ENCODE measurements at places on chromosomes 7 and 10.

GRCh38 chr7:151699928-151700319 lies 177.0 kb downstream of the PRKAG2 start:
- no peak for DNase-seq

DNA sequence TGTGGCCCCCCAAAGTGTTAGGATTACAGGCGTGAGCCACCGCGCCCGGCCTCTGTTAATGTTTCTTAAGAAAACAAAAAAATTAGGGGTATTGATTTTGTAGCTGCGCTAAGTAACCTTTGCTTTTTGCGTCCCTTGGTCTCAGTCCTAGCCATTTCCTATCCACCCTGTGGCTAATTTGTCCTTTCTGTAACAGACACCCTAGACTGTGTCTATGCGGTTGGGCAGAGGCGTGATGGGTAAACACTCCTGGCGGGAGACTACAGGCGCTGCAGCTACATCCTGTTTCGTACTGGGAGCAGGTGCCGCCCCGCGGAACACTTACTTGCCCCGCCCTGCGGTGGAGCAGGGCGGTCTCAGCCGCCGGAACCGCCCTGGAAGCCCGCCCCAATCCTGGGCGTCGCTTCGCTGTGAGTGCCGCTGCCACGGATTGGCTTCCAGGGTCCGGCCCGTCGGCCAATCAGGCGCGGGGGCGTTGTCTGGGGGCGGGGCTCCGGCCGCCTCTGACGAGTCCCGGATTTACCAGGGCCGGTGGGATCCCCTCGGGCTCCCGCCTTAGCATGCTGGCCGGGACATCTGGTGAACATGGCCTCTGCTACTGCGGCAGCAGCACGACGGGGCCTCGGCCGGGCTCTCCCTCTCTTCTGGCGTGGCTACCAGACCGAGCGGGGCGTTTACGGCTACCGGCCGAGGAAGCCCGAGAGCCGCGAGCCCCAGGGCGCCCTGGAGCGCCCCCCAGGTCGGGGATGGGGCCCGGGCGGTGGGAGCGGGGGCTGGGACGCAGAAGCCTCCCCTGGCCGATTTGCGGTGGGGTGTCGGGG lies at the start of gene DHTKD1:
Gene DHTKD1 (plus strand): TSS at position 506 of the 821 bp plus-strand sequence. CDS start 80 bp downstream, at position 586.
- peak; percentile 92 for DNase-seq

DNA sequence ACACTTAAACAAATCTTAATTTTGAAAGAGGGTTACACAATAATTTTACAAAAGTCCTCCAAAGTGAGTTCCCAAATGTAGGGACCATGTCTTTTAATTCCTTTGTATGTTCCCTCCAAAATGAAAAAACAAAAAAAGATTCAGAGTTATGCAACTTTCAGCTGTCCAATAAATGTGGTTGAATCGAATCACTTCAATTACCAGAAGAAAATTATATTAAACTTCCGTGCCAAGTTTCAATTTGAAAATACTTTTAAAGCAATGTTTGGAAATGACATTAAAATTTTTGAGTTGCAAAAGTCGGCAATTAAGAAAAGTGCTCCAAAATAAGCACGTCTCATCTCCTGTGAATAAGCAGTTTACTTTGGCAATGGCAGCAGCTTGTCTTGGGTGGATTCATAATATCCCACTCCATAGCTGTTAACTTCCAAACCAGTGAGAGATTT lies 60.3 kb upstream of the C1GALT1 start:
- peak; percentile 33 for DNase-seq

- no peak for DNase-seq
Observed at GRCh38 chr7:85688712-85689111, 501.9 kb upstream of the SEMA3D start.

GRCh38 chr7:23369100-23369499 lies 70.0 kb downstream of the MALSU1 start:
- DNase-seq = no peak

GRCh38 chr7:31788445-31788844 lies 101.4 kb downstream of the PPP1R17 start:
- DNase-seq = no peak

GRCh38 chr7:126881315-126881714 lies 371.4 kb downstream of the GRM8 start:
- DNase-seq = no peak

GRCh38 chr7:115340828-115341227 lies 418.9 kb downstream of the MDFIC start:
- no peak for DNase-seq

GRCh38 chr10:122981066-122981464 lies 864 bp downstream of the PSTK start:
- DNase-seq = no peak

DNA sequence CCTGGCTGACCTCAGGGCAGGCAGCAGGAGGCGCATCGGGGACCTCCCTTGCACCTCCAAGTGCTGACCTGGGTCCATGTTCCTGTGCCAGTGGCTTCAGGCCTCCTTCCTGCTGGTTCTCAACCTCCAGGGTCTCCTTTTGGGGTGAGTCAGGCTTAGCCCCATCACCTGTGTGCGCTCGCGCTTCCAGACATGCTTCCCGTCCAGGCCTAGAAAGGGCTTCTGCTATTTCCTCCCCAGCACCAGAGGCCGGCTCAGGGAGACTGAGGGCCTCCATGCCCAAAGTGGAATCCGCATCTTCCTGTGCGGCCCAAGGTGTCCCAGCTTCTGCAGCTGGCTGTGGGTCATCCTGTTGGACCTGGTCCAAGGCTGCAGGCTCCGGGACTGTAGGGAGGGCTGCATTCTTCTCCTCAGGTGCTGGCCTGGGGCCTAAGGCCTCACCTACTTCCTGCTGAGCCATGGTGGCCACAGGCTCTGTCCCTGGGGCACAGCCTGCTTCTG lies 5.9 kb downstream of the NACAD start:
- no peak for DNase-seq

DNA sequence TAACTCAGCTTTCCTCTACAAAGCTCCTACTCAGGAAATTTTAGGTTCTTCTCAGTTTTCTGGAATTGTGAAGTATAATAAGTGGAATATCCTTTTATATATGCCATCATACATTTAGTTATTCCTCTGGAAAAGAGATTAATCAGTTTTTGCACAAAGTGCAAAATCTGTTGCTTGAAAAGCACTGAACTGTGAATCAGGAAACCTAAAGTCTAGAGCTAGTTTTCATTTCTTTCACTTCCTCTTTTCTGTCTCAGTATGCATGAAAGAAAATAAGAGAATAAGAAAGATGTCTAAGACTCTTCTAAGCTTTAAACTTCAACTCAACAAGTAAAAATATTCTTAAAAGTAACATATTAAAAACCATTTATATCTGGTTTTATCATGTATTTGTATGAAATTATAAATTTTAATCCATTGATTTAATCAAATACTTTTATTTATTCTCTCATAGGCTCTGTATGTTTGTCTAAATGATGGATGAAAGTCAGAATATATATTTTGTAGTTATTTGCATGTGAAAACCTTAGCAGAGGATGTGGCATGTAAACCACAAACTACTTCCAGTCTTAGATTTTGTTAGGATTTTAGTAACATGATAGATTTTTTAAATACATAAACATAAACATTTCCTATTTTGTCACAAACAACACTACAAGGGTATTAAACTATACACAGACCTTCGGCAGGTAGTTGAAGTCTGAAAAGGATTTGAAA lies 1073.0 kb downstream of the XPNPEP1 start:
- no peak for DNase-seq

DNA sequence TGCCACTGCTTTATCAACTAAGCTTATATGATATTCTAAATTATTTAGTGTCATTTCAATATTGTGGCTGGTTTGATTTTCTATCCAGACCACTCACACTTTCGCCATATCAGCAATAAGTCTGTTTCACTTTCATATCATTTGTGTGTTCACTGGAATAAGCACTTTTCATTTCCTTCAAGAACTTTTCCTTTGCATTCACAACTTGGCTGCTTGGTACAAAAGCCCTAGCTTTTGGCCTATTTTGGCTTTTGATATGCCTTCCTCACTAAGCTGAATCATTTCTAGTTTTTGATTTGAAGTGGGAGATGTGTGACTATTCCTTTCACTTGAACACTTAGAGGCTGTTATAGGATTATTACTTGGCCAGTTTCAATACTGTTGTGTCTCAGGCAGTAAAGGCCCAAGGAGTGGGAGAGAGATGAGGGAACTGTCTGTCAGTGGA lies 120.9 kb upstream of the NAMPT start:
- no peak for DNase-seq

- DNase-seq = peak; percentile 1
Observed at GRCh38 chr10:120327675-120328074, 129.4 kb upstream of the PLPP4 start.

DNA sequence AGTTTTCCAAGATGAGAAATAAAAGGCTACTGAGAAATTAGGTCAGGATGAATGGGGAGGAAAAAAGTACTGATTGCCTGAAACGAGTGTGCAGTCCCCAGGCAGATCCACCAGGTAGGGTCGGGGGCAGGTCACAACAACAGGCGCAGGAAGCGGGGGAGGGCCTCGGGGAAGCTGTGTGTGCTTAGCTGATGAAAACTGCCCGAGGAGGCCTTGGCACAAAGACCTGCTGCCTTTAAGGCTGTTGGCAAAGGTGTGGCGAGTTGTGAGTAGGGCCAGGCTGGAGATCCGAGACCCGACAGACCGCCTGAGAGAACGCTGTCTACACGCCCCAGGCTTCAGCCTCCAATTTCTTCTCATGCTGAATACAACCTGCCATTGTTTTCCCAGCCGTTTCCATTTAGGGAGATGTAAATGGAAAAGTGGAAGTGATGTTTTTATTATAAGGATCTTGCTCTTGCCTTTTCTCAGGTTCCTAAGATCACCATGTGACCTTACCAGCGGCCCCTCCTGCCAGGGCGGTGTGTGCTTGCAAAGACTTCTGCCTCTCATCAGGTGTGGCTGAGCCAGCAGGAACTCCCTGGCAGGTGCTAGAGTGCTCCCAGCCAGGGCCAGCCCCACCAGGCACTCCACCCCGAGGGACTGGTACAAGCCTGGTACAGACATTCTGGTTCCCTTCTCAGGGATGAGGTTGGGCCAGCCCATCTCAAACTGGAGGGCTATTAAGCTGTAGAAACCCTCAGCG lies 60.8 kb downstream of the DLG5 start:
- peak; percentile 13 for DNase-seq

DNA sequence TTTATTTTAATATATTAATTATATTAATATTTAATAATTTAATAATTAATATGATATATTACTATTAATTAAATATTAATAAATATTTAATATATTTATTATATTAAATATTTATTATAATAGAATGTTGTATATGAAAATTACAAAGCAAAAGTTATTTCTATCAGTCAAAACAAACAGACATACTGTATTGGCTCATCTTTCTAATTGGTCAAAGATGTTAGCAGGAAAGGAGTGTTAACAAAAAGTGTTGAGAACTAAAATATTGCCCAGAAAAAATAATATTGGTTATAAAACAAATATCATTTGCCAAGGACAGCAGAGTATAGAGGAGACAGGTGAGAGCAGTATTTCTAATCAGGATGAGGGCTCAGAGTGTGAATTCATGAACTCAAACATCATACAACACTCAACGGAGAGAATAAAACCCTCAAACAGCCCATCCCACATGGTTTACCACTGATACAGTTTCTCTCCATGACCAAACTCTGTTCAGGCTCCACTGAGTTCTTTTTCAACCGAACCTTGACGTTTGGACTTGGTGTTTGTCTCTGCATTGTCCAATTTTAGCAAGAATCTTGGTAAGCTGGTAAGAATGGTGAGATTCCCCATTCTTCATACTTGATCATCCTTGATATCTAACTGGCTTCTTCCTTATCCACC lies 58.0 kb downstream of the TSPAN12 start:
- no peak for DNase-seq

DNA sequence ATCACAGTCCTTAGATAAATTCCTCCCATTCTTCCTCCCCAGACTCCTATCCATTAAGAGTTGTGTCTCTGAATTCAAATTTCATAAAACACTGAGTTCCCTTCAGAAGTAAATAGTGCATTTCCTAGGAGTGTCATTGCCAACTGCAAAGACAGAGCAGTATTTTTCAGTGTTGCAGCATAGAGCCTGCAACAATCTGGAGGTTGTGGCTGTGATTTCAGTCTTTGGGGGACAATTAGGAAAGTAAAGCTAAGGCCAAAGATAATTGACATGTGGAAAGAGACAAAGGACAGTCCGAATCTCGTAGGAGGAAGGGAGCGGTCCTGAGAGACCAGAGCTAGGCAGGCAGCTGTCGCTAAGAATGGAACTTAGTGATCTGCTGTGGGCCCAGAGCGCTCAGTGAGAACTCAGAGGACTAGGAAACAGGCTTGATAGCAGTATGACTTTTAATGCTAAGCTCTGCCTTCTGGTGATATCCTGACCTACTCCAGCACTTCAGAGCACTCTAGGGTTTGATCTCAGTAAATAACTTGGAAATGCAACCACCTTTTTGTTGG lies 46.2 kb downstream of the PRPF18 start:
- DNase-seq = no peak

- no peak for DNase-seq
Observed at GRCh38 chr7:40583667-40584444, 449.1 kb downstream of the SUGCT start.

- DNase-seq = no peak
Observed at GRCh38 chr10:86283466-86284287, 82.9 kb downstream of the GRID1 start.

- no peak for DNase-seq
Observed at GRCh38 chr10:95049919-95050318, 19.4 kb downstream of the CYP2C8 start.

All from NCI-H1105 treated with DMSO at 0.1 percent for 48 hours (cell line).